ENCODE measurements at places on chromosomes 3 and 15.

- DNase-seq, result no peak
Measured at GRCh38 chr15:60793656-60794055, 314.7 kb upstream of the ICE2 start.

DNA sequence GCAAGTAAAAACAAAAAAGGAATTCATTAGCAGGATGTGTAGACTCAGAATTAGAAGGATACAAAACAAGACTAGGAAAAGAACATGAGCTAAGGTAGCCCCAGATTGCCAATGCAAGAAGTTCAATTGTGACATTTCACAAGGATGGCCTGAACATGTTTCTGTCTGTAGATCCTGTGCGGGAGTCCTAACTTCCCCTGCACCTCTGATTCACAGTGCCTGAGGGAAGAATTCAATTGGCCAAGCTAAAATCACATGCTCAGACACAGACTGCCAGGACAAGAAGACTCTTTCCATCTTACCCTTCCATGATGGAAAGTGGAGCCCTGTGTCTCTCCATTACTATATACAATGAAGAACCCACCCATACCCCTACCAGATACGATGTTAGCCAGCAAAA is 251.5 kb downstream of the KCNH8 start:
- no peak for DNase-seq

GRCh38 chr3:9946112-9947024 is 5.8 kb downstream of the PRRT3 start:
- DNase-seq, result peak; percentile 74

GRCh38 chr3:192812743-192813383 is 85.5 kb upstream of the FGF12 start:
- DNase-seq, result peak; percentile 47

DNA sequence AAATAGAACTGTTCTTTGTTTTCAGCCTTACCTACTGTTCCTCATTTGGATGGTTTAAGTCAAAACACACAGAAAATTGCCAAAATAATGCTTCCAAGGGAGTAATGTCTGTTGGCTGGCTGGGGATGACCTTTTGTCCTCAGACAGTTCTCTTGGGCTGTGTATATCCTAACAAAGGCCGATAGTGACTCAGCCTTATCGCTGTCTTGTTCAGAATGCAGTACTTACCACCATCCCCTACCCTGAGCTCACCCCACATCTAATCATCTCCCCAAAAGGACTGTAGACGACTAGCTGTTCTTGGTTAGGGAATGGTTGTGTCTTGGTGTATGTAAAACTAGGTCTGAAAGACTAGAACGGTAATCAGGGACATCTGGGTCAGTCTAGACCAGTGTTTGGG is 35.0 kb downstream of the RAB11A start:
- DNase-seq, result no peak

- no peak for DNase-seq
Measured at GRCh38 chr3:192121923-192122322, 605.4 kb downstream of the FGF12 start.

- DNase-seq, result no peak
Measured at GRCh38 chr3:19046440-19046839, 101.9 kb upstream of the KCNH8 start.
